ENCODE measurements at places on chromosomes 4 and X. TPM values are rescaled to one million over a fixed set of nuclear protein-coding genes. Genes with fewer than 3 reads are reported as not detected.

TCEAL7 gene
- not detected for total RNA-seq

KLHL15 gene
- 9.5 TPM for total RNA-seq

NPFFR2 gene
- not detected for total RNA-seq

F9 gene
- total RNA-seq, result not detected

KLB gene
- total RNA-seq, result not detected

CENPVL2 gene
- total RNA-seq, result not detected

FAM47A gene
- total RNA-seq, result not detected

OPN1MW gene
- total RNA-seq, result not detected

IL3RA gene
- 17.4 TPM for total RNA-seq

CRLF2 gene
- total RNA-seq, result 9.8 TPM

LRAT gene
- not detected for total RNA-seq

ANK2 gene
- 3.7 TPM for total RNA-seq

PGAM4 gene
- total RNA-seq, result 0.83 TPM

PPBP gene
- total RNA-seq, result not detected

ARHGEF9 gene
- total RNA-seq, result 27.5 TPM

LYAR gene
- total RNA-seq, result 32.7 TPM

SPANXB1 gene
- not detected for total RNA-seq

RBM46 gene
- not detected for total RNA-seq

COL25A1 gene
- total RNA-seq, result not detected

TSPAN7 gene
- total RNA-seq, result 0.34 TPM

PCYT1B gene
- total RNA-seq, result 0.20 TPM

GABRE gene
- not detected for total RNA-seq

GK gene
- 68.8 TPM for total RNA-seq

DCAF4L1 gene
- total RNA-seq, result 0.32 TPM

KIT gene
- total RNA-seq, result 0.15 TPM

BANK1 gene
- total RNA-seq, result 0.66 TPM

GAGE12F gene
- not detected for total RNA-seq

F11 gene
- not detected for total RNA-seq

IL1RAPL2 gene
- not detected for total RNA-seq

CLDN22 gene
- total RNA-seq, result not detected

ENPP6 gene
- 5.5 TPM for total RNA-seq

AKAP14 gene
- not detected for total RNA-seq

SHROOM3 gene
- total RNA-seq, result 0.02 TPM

XG gene
- total RNA-seq, result 0.95 TPM

PRAF2 gene
- 22.2 TPM for total RNA-seq

SH3TC1 gene
- total RNA-seq, result 57.3 TPM

CAMK2D gene
- total RNA-seq, result 44.8 TPM

SASH3 gene
- 301 TPM for total RNA-seq

PFKFB1 gene
- 0.15 TPM for total RNA-seq

TMEM35A gene
- total RNA-seq, result not detected

GPRIN3 gene
- 69.5 TPM for total RNA-seq

TMPRSS11A gene
- not detected for total RNA-seq

CENPI gene
- total RNA-seq, result 17.1 TPM

TMEM271 gene
- not detected for total RNA-seq

TRAM1L1 gene
- not detected for total RNA-seq

FGF16 gene
- not detected for total RNA-seq

TEX13D gene
- not detected for total RNA-seq

GYG2 gene
- total RNA-seq, result not detected

JCHAIN gene
- total RNA-seq, result not detected

TBC1D9 gene
- 0.02 TPM for total RNA-seq

KLKB1 gene
- 0.64 TPM for total RNA-seq

SLC34A2 gene
- total RNA-seq, result not detected

PPEF1 gene
- total RNA-seq, result not detected

ZIC3 gene
- not detected for total RNA-seq

TRIM61 gene
- total RNA-seq, result 5.1 TPM

PPEF2 gene
- not detected for total RNA-seq

NAA15 gene
- 73.5 TPM for total RNA-seq

SOD3 gene
- not detected for total RNA-seq

BRS3 gene
- not detected for total RNA-seq
